M059J (cell line): ENCODE measurements at places on chromosomes 2 and 18.

GRCh38 chr18:26864658-26865057, 849 bp downstream of the AQP4 start:
- DNase-seq: no peak

- DNase-seq: no peak
These were observed 175.6 kb downstream of the LAMA1 start for GRCh38 chr18:6941996-6942395.

- no peak for DNase-seq
These were observed 2.4 kb downstream of the C2orf42 start for GRCh38 chr2:70188460-70188859.

DNA sequence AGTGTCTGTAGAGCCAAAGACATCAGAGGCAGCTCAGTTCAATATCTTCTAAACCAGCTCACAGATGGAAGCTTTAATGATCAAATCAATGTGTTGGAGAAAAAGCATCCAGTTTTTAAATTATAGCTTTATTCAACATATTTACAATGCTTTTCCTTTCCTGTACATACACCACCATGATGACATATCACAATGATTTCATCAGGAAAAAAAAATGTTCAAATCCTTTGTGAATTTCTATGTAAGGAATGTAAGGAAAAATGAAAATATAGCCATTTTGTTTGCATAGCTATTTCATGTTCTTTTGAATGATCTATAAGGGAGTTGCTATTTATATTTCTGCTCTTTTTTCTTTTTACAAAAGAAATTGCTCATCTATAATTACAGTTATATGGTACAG, 134.7 kb upstream of the CDH20 start:
- no peak for DNase-seq

- no peak for DNase-seq
These were observed 336.9 kb upstream of the CDH20 start for GRCh38 chr18:60996326-60996725.

DNA sequence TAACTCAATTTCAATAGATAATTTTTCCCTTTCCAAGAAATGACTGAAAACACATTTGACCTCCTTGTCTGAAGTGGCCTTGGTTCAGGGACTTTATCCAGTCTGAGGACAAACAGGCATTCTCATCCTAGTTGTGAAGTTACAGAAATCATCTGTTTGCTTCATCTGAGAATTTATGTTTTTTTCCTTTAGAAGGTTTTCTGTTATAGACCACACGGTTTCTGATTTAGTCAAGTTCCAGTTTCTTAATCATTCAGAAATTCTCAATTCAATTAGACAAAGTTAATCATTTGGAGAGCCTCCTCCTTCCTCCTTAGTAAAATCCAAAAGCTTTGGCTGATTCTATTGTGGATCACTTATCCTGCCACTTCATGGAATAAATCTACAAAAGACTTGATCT, 60.9 kb downstream of the ICOS start:
- DNase-seq: no peak

- peak; percentile 58 for DNase-seq
These were observed 41.9 kb upstream of the AAK1 start for GRCh38 chr2:69685321-69686048.

DNA sequence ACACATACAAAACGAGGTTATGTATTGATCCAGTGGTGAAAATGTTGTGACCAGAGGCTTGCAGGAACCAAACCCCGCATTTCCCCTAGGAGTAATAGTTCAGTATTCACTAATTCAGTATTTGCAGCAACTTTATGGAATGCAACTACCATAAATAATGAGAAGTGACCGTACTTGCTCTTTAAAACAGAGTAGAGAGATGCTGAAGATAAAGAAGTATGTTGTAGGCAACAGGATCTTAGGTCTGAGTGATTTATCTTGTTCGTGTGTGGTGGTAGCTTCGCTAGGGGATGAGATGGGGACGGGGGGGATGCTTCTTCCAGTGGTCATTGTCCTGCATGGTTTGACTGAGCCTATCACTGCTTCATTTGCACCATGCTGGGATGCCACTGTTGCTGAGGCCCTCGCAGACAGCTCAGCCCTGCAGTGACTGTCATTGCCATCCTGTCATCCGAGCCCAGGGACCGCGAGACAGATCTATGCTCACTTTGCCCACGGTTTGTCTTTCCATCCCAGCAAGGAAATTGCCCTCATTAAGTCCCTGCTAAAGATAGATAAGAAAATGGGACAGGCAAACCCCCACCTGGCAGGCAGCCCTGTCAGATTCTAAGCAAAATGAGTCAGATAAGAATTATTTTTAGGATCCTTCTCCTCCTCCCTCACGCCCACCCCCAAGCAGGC, 181.3 kb downstream of the CTIF start:
- peak; percentile 76 for DNase-seq
